ENCODE measurements at places on chromosomes 2 and 18. TPM values are rescaled to one million over a fixed set of nuclear protein-coding genes. Genes with fewer than 3 reads are reported as not detected.
A peak's percentile ranks its signal among the peaks of the same experiment; 100 is the strongest.

DNA sequence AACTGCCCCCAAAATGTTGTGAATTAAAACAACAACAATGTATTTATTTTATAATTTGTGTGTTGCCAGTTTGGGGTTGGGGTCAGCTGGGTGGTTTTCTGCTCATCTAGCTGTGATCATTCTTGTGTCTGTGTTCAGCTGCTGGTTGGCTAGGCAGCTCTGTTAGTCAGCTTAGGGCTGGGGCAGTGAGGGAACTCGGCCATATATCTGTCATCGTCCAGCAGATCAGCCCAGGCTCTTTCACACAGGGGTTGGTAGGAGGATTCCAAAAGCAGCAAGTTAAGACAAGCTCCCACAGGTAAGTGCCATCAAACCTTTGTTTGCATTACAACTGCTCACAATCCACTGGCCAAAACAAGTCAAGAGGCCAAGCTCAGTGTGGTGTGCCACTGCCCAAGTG lies 121.5 kb downstream of the LPIN1 start:
- DNase-seq, result peak; percentile 38

GRCh38 chr2:226295681-226296080 lies 503.9 kb downstream of the IRS1 start:
- DNase-seq, result no peak

GRCh38 chr2:239726631-239727181 lies 298.4 kb downstream of the NDUFA10 start:
- no peak for DNase-seq

DNA sequence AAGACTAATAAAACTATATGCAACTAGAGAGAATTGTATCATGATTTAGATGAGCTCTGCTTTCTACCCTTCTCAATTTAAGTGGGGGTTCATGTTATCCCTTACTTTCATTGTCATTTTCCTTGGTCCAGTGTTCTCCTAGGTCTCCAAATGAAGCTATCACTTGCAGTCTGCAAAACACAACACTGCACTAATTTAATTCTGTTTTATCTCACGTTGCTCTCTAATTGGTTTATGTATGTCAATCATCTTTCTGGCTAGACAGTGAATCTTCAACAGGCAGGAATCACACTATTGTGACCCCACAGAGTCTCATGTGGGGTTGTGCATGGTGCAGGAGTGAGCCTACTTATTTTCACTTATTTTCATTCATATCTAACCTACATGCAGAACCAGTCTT lies 348.3 kb upstream of the SYT4 start:
- no peak for DNase-seq

- no peak for DNase-seq
Measured at GRCh38 chr2:16908656-16909055, 243.0 kb upstream of the CYRIA start.

GRCh38 chr2:235803028-235803427 lies 309.2 kb downstream of the AGAP1 start:
- DNase-seq, result no peak

DNA sequence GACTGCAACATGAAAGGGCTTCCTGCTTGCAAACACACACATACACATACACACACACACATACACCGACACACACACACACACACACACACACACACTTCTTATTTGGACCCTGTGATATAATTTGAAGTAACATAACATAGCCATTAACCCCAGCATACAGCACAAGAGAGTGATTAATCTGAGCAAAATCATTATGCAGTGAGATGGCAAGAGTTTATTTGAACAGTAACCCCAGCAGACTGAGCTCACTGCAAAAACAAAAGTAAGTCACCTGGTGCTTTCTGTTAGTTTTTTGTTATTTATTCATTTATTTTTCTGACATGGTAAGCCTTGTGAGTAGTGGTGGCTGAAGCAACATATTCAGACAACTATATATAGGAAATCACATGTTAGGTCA lies 93.7 kb downstream of the NOL4 start:
- no peak for DNase-seq

DNA sequence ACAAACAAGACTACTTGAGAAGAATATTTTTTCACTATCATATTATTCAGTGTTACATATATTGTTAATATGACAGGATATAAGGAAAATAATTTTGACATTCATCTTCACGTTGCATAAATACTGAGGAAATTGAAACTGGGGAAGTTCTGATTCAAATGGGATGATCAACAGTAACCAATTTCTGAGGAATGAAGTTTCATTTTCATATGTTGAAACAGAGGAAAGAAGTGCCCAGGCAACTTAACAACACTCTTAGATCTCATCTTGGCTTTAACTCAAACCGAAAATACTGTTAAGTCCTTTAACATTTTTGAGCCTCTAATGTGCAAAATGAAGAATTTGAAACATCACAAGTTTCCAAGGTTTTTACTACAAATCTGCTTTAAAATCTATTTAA lies 612.2 kb upstream of the VRK2 start:
- no peak for DNase-seq

The NFATC1 gene
- 5.9 TPM for total RNA-seq

The SOX11 gene
- 71.7 TPM for total RNA-seq

The AP1S3 gene
- 3.5 TPM for total RNA-seq

The C1QL2 gene
- total RNA-seq, result not detected
